Activated CD4-positive, alpha-beta T cell treated with anti-CD3 and anti-CD28 coated beads for 36 hours (primary cell): ENCODE measurements at places on chromosomes 5 and 9.

- DNase-seq, result no peak
These were observed 293.0 kb downstream of the SEC61B start for GRCh38 chr9:99515093-99515492.

DNA sequence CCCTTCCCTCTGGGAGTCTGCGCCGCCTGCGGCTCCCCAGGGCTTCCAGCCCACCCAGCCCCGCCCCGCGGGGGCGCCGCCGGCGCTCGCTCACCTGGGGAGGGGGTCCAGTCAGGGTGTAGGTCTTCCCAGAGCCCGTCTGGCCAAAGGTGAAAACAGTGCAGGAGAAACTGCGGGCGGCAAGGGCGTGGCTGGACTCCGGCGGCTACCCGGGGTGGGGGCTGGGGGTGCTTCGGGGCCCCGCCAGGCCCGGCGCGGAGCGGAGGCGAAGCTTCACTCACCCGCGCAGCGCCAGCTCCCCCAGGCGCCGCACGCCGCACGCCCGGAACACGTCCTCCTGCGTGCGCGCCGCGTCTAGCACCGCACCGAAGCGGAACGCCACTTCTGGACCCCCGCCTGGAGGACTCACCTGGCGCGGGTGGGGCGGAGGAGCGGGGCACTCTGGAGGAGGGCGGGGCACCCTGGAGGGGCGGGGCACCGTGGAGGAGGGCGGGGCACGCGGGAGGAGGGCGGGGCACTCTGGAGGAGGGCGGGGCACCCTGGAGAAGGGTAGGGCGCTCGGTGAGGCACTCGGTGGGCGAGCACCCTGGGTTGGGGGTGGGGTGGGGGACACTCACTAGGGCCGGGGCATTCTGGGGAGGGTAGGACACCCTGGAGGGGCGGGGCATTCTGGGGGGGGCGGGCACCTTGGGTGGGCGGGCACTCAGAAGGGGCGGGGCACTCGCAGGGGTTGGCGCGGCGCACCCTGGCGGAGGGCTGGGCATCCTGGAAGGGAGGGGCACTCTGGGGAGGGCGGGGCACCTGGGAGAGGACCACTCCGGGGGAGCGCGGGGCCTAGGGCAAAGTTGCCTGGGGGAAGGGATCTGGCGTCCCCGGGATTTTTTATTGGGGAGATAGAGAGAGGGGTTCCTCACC, 814 bp downstream of the KIF12 start:
- DNase-seq, result peak; percentile 71

- DNase-seq, result peak; percentile 6
These were observed 268.2 kb upstream of the TAS2R1 start for GRCh38 chr5:9898319-9898718.

- DNase-seq, result peak; percentile 89
These were observed 47.0 kb upstream of the TGFBR1 start for GRCh38 chr9:99057665-99058625.

- no peak for DNase-seq
These were observed 139.3 kb downstream of the AOPEP start for GRCh38 chr9:94865582-94866452.

DNA sequence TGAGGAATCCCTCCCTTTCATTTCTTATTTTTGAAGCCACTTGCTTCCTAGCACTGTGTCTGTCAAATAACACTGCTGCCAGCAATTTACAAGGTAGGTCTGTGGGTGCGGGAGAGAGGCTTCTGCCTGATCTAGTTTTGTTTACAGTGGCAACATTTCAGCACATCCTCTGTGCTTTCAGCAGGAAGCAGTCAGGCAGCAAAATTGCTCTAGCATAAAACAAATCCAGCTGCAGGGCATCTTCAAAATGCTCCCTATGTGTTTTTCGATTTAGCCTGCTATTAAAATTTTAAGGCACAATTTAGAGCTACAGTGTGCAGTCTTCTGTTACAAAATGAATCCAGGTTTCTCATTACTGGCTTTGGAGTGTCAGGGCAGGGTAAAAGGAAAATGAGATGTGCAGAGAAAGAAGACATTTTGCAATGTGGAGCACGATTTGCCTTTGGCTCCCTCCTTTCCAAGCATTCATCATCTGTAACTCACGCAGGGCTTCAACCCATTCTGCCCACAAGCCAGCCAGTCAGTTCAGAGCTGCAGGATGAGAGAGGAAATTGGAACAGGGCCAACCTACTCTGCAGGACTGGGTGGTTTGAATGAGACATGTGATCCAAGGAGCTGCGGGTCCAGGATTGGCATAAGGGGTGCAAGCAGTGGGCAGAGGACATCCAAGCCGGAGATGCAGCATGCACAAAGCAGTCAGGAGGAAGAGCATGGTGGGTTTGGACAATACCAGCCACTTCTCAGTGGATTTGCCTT, 143.4 kb upstream of the APC start:
- DNase-seq, result no peak

- DNase-seq, result no peak
These were observed 12.9 kb downstream of the MTRR start for GRCh38 chr5:7881816-7882215.

DNA sequence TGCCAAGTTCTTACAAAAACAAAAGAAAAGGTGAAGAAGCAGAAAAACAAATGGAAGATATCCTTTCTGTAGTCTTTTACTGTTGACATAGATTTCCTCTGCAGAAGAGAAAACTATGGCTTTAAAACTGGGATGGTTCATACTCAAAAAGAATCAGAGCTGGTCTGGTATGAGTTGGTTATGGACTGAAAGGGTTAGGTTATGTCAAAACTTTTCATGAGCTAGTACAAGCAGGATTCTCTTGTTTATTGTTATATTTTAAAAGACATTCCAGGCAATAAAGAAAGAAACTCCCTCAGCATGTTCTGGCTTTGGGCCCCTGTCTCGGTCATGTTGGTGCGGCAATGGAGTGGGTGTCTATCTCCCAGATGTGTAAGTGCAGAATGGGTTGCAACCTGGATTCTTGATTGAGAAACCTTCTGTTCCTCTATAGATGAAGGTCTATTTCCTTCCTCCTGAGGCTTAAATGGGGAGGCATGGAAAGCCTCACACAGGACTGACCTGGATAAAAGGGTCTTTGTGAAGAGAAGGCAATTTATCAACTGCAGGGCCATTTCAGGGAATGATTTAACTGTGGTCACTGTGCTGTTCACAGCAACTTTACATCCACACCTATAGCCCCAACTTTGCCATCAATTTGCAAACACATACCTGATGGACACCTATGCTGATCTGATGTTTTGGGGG, 209.6 kb upstream of the TNC start:
- no peak for DNase-seq

DNA sequence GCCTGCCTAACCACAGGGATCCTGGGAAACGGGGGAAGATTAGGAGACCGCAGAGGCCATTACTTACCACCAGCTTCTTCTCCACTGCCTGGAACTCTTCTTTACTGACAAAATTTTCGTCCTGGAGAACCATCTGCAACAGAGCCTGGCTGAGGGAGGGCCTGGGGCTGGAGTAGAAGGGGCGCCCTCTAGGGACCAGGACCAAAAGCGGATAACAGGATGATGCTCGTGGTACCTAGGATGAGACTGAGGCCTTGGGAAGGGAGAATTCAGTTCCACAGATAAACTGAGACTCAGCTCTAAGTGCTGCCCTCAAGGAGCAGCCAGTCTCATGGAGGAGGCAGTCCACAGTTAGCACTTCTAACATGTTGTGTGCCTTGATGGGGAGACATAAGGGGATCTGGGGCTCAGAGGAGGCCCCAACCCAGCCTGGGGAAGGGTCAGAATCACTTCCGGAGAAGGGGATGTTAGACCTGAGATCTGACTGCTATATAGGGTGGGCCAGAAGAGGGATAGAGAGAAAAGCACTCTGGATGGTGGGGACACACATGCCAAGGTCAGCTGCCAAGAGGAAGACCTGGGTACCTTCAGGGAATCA, 1.2 kb downstream of the SPATA24 start:
- DNase-seq, result peak; percentile 47

DNA sequence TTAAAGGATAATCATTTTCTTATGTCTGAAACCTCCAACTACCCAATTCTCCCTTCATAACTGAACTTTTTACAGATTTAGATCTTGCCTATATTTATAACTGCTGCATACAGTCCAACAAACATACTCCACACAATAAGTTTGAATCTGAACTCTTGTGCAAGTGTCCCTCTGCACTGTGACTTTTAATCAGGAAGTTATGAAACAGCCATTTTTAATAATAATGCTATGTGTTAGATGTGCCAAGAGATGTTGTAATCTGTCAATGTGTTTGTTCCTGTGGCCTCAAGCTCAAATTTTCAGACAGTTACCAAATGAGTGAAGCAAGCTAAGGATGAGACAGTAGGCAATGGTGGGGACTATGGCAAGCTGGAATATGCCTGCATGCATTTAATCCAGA, 57.6 kb upstream of the MTAP start:
- DNase-seq, result no peak

- DNase-seq, result no peak
These were observed 39.0 kb downstream of the DROSHA start for GRCh38 chr5:31492869-31493268.

- DNase-seq, result peak; percentile 25
These were observed 36.9 kb upstream of the TTC1 start for GRCh38 chr5:159971931-159972461.

DNA sequence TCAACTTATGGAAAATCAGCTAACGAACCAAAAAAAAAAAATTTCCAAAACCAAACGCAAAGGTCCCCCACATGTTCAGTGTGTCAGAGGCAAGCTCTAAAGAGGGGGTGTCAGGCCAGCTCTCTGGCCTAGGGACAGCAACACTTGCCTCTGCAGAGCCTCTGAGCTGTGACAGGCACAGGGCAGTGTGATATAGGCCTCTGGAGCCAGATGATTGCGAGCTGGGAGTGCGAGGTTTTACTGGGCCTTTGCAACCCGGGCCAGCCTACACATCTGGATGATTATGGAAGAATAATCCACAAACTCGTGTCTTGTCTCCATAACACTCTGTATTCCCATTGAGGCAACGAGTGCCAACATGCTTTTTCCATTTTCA, 67.7 kb upstream of the STC2 start:
- DNase-seq, result no peak

GRCh38 chr9:122347348-122348287, 23.2 kb upstream of the PTGS1 start:
- DNase-seq, result peak; percentile 28

DNA sequence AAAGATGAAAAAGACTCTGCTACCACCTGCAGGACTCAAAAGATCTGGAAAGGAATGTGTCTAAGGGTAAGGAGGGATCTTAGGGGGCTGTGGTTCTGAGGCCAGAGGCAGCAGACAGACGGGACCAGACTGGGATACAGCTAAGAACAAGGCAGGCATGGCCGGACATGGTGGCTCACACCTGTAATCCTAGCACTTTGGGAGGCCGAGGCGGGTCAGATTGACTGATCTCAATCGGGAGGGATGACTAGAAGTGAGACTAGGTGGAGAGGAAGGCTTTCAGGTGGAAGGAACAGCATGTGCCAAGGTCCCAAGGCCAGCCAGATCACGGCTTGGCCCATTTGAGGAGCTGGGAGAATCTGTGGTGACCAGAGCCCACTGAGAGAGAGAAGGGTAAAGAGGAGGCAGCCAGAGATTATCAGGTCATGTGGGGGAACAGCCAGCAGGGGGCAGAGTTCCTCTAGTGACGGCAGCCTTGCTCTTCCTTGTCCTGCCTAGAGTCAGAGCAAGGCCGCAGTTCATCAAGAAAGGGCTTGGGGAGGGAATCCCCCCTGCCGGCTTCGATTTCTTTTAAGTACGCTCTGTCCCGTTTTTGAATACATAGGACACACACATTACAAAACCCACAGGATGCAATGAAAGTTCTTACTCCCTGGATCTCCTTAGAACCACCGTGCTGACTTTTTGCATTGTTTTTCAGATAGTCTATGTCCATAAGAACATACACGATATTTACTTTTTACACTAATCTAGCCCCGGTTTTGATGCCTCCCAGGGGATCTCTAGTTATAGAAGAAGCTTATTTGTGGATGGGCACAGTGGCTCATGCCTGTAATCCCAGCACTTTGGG, 2.6 kb upstream of the OLFML2A start:
- peak; percentile 92 for DNase-seq

GRCh38 chr5:24065779-24066178, 558.4 kb downstream of the PRDM9 start:
- DNase-seq, result no peak

DNA sequence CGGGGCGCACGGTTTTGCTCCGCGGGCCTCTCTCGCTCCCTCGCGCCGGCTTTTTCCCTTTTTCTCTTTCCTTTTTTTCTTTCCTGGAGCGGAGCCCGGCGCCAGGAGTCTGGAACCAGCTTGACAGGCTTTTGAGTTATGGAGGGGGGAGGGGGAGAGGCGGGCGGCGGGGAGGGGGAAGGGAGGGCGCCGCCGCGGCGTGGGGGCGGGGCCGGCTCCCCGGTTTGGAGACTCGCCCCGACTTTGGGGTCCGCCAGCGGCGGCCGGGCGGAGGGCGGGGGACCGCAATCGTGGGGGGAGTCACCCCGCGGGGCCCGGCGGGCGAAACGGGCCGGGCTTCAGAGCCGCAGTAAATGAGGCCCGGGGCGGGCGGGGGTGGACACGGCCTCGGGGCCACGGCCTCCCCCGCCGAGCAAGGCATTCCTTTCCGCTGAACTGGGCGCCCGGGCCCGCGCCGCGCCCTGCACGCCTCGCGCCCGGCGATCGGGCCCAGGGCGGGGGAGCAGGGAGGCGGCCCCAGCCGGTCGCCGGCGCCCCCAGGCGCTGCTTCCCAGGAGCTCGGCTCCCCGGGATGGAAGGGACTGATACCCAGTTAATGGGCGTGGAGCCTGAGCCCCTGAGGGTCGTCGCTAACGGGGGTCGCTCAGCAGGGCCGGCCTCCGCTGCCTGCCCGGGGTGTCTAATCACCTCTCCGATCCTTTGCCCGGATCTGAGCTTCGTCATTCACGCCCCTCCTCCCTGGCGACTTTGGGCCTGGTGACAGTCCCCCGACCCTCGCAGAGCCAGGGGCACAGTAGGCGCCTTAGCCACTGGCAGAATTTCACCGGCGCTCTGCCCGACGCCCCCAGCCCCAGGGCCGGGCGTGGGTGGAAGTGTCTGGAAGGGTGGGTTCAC, 138.1 kb downstream of the C9orf50 start:
- peak; percentile 51 for DNase-seq

DNA sequence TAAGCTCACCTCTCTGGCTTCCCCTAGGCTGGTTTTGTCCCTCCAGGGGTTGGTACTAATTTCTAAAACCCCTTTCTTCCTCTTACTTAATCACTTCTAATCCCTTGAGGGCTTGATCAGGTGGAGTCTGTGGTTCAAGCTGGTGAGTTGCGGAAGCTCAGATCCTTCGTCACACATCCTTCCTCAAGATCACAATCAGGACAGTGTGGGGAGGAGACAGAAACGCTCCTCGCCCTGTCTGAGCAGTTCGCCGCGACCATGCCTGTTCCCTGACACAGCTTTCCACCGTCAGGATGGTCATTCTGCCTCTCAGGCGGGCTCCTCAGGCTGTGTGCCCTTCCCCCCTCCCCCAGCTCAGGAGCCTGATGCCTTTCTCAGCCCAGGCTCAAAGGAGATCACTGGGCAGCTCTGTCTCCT, 24.3 kb downstream of the CPLX2 start:
- peak; percentile 57 for DNase-seq
